ENCODE measurements at places on chromosomes 16 and 17. TPM values are rescaled to one million over a fixed set of nuclear protein-coding genes. Genes with fewer than 3 reads are reported as not detected.

CCL22 gene
- total RNA-seq = not detected

SLC47A2 gene
- total RNA-seq = not detected

OTOP2 gene
- not detected for total RNA-seq

FGF11 gene
- 1.0 TPM for total RNA-seq

P2RX1 gene
- total RNA-seq = 1.6 TPM
